ENCODE measurements at places on chromosomes 4 and X.

DNA sequence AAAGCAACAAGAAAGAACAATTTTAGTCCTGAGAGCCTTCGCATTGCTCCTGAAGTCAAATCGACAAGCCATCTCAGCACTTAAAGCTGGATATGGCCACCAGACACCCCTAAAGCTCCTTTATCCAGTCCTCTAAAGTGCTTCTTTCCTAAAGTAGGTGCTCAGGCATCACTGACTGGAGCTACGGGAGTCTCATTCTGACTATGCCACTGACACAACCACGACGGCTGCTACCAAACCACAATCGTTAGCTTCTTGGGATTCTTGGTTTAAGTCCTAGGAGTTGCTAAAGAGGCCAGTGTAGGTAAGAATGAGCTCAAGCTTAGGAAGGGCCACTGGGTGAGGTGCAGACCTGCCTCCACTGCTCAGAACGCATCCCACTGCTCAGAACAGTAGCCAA, 1.0 kb downstream of the SLC10A6 start:
- DNase-seq: peak; percentile 75

- DNase-seq: no peak
Measured at GRCh38 chr4:95409750-95410149, 139.0 kb downstream of the UNC5C start.

- DNase-seq: peak; percentile 71
Measured at GRCh38 chr4:52037689-52038102, 403 bp downstream of the SGCB start.

DNA sequence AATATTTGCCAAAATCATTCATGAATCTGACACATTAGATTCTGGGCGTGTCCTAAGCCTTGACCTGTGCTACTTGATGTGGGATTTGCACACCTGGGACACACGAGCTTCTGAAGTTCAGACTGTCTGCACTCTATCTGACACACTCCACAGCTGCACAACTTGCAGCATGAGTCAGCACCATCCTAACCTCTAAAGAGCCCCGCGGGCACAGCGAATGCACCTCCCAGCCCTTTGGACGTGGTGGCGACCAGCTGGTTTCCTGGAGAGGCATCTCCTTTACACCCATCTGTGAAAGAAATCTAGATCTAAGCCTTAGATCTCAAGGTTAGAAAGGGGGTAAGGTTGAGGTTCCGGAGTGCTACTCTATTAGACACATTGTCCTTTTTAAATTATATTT, 69.2 kb downstream of the SORBS2 start:
- DNase-seq: peak; percentile 29

GRCh38 chr4:126779001-126779400, 853.8 kb upstream of the INTU start:
- DNase-seq: no peak

DNA sequence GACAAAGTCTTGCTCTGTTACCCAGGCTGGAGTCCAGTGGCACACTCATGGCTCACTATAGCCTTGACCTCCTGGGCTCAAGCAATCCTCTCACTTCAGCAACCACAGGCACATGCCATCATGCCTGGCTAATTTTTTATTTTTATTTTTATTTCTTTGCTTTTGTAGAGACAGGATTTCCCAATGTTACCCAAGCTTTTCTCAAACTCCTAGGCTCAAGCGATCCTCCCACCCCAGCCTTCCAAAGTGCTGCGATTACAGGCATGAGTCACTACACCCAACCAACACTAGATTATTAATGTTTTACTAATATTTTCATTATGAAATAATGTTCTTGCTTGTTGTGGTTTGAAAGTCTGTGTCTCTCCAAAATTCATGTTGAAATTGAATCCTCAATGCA, 5.2 kb upstream of the ACTRT1 start:
- DNase-seq: no peak

GRCh38 chr4:1939664-1940509, 68.7 kb downstream of the NSD2 start:
- peak; percentile 87 for DNase-seq

DNA sequence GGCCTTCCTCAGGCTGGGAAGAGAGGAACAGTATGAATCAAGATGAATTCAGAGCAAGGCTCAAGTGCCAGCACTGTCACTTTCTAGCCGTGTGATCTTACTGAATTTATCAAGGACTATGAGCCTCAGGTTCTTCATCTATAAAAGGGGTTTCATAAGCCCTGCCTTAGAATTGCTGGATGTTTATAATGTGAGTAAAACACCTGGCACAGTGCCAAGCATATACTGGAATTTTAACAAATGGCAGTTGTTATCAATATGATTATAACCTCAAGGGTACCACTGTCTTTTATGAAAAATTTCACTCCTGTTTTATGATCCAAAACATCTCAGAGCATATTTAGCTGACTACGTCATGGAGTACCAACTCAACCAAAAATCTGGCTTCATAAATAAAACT, 4.0 kb downstream of the MAGEC2 start:
- no peak for DNase-seq

GRCh38 chrX:1542994-1543725, 6.2 kb upstream of the P2RY8 start:
- no peak for DNase-seq

DNA sequence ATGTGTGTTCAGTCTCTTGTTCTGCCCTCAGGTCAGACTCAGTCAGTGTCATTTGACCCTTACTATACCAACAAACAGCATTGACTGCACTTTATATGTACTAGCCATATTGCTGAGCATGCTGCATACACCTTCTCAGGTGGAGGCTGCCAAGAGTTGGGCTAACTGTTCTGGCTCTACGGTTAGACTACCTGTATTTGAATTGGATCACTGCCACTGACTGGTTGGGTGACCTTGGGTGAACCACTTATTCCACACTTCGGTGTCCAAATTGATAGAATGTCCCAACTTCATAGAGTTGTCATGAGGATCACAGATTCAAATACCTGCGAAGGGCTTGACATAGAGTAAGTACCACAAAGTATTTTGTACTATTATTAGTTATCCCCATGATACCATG, 91.2 kb upstream of the GPR50 start:
- DNase-seq: no peak

DNA sequence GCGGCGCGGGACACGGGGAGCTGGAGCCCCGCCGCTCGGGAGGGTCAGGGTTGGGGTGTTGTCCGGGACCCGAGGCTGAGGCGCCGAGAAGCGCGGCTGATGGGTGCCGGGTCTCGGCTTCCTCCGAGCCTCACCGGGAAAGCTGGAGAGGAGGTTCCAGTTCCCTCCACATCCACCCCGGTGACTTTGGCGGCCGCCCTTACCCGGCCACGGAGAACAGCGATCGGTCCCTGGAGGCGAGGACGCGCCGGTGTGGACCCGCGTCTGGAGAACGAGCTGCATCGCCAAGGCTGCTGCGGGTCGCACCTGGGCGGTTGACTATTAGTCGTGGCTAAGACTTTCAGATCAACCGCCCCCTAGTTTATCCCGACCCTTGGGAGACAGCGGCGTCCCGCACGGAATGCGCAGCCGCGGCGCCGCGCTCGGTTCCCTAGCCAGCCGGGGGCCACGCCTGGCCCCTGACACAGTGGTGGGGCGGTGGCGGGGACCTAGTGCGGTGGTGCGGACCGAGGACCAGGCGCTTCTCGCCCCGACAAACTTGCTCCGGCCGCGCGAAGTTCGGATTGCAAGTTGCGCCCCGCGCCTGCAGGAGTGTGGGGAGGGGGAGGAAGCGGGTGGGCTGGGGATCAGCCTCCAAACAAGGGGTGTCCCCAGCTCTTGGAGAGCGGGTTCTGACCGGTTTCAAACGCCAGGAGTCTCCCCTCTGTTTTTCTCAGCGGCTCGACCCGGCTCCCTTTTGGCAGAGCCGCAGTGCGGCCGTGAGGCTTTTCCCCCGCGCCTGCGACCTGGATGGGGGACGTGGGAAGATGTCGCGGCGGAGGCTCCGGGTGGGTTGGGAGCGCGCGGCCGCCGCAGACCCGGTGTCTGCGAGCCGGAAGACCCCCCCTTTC, 568 bp downstream of the FHDC1 start:
- DNase-seq: peak; percentile 63

- no peak for DNase-seq
Measured at GRCh38 chr4:15343581-15343980, 84.3 kb upstream of the C1QTNF7 start.

DNA sequence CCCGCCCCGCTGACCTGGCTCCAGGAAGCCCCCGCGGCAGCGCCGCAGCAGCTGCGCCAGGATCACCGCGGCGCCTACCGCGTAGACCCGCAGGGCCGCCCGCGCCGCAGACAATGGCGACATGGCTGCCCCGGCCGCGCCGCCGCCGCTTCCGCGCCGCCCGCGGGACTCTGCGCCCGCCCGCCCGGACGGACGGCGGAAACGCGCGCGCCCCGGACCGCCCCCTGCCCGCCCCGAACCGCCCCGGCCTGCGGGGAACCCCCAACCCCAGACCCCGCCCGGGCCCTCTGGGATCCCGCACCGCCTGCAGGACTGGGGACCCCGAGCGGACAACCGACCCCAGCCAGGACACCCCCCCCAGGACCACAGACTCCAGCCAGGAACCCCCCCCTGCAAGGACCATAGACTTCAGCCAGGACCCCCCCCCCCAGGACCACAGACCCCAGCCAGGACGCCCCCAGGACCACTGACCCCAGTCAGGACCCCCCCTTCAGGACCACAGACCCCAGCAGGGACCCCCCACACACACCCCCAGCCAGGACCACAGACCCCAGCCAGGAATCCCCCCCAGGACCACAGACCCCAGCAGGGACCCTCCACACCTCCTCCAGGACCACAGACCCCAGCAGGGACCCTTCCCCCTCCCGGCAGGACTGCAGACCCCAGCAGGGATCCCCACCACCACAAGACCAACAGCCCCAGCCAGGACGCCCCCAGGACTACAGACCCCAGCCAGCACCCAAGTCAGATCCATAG, at the start of the genes DHRSX and ZBED1:
DHRSX (minus strand) TSS at position 174 of the 756 bp plus-strand sequence; CDS start at position 123, 51 bp downstream.
ZBED1 (minus strand) TSS at position 174 of the 756 bp plus-strand sequence. CDS start 10,257 bp downstream, outside the sequence.
- peak; percentile 68 for DNase-seq

DNA sequence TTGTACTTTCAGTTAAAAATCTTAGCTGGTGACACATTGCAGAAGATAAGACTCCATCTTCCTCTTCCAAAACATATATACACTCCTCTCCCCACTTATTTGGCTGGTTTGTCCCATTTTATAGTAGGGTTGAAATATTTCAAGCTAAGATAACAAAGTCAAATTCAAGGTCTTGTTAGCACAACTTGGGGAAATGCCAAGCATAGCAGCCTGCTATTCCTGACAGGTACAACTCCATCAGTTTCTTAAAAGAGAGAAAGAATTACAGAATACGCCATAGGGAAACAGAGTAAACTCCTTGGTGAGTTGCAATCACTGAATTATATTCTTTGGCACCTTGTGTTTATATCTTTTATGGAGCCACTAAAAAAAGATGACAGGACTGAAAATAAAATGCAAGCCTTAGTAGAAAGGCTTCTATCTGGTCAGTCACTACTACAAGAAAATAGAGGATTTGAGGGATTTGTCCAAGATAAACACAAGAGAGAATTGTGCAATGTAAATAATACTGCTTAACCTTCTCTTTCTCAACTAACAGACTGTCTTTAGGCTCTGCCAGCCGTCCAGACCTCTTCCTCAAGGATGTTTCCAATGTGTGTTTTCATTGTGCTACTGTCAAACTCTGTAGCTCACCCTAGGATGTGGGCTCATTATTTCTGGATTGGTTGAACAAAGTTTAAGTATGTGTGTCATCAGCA, 170.3 kb downstream of the VEGFC start:
- no peak for DNase-seq

DNA sequence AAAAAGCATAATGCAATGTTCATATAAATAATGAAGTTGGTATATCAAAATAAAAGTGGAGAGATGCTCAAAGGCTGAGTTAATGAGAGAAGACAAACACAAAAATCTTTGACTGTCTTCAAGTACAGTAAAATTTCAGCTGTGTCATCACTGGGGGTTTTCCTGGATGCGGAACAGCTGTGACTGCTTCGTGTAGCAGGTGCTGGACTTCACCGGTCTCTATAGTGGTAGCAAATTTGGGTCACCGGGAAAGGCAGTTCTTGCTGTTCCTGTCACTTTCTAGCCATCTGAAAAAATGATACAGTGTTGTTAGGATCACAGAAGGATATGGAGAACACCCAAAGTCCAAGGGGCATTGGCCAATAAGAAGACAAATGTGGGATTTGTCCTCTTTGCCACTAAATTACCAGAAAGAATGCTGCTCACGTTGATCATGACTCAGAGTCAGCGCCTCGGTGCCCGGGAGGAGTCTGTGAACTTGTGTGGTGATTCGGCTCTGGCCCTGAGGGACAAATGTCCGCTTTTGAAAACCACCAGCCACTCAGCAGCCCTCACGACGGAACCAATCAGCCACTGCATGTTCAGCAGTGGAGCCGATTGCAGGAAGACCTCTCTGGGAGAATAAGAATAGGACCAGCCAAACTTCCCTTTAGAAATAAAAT, 230.1 kb upstream of the FAT1 start:
- peak; percentile 25 for DNase-seq

DNA sequence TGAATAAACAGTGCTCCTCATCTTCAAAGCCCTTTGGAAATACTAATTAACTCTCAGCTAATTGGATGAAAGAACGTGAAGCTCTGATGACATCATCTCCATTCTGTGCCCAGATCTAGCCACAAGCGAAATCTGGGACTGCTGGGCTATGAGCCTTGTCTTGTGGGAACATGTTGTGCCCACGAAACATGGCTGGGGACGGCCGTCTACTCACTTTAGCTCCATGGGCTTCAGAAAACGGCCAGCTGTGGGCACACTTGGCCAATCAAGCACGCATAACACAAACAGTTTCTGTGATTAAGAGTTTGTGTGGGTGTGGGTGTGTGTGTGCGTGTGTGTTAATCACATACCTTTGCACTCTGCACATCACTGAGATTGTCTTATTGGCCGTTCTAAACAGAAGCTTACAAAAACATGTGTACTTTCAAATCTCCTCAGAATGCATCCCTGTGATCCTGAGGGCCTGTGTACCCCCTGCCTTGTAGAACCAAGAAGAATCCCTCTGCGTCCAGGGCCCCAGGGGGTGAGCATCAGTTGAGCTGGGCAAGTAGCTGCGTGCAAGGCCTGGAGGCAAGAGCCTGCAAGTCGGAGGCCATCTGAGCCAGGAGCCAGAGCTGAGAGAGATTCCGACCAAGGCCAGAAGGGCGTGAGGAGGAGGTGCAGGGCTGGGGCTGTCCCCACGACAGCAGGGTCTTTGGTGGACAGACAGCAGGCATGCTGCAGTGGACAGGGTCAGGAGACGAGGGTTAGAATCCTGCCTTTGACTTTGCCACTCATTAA, 18.7 kb upstream of the ZNF185 start:
- peak; percentile 37 for DNase-seq

DNA sequence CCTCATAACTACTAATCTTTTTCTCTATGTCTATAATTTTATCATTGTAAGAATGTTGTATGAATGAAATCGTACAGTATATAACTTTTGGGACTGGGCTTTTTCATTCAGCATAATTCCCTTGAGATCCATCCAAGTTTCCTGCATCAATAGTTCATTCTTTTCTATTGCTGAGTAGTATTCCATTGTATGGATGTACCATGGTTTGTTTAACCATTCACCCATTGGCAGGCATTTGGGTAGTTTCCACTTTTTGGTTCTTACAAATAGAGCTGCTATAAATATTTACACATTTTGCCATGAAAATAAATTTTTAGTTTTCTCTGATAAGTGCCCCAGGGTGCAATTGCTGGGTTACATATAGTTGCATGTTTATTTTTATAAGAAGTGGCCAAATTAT, 659.8 kb downstream of the RAPGEF2 start:
- DNase-seq: no peak

All from astrocyte of the hippocampus (primary cell).